ENCODE measurements at places on chromosomes 4 and X.

DNA sequence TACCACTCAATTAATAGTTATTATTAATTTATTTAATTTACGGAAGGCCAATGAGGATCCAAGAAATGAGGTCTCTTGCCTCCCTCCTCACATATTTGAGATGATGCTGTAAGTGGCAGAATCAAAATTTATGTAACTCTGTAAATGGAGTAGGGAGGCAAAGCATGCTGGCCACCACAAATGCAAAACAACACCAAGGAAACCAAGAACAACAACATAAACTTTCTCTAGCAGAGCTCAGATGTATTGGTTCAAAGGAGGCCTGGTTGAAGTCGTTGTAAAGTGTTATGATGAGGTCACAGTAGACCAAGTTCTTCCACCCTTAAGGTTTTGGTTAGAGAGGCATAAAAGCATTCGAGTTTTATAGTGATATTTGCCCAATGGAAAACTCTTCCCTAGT, 194.8 kb upstream of the FAT1 start:
- no peak for DNase-seq

GRCh38 chr4:100738196-100739165, 220.7 kb upstream of the EMCN start:
- no peak for DNase-seq

DNA sequence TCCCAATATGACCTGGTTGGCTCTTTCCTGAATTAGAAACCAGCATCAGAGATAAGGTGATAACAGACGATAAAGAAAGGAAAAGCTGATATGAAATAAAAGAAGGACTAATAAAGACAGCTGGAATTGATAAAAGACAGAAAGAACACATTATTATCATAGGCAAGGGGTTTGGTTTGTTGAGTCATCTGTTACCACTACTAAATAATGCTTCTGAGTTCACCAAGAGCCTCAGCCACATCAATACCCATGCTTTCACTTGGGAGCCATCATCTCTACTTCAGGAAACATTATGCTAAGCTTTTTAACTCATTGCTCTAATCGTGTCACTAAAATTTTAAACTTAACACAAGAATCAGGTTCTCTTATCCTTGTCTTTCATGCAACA, 27.6 kb downstream of the ANXA5 start:
- DNase-seq, result no peak

- DNase-seq, result peak; percentile 21
Measured at GRCh38 chr4:180788729-180789128, 1454.5 kb upstream of the TENM3 start.

GRCh38 chr4:2647403-2648158, 108.6 kb downstream of the TNIP2 start:
- DNase-seq, result no peak

- no peak for DNase-seq
Measured at GRCh38 chr4:4776934-4777333, 82.5 kb upstream of the MSX1 start.

DNA sequence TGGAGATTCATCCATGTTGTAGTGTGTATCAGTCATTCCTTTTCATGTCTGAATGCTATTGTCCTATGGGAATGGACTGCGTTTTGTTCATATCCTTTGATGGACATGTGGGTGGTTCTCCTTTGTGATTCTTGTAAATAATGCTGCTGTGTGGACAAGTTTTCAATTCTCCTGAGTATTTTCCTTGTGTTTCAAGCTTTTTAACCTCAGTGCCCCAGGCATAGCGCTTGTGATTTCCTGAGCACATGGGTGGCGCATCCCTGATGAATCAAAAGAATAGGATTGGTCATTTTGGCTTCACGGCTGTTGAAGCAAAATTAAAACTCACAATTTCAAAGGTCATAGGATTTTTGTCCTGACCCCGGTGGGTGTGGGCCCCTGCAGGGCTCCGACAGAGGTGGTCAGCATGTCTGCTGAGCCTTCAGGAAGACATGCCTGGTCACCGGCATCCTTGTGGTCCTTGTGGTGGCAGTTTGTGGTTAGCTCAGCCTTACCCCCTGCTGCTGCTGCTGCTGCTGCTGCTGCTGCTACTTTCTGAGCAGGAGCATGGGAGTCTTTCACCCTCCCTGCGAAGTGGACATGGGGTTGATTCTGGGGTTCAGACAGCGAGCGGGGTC, 30.0 kb downstream of the SHROOM2 start:
- no peak for DNase-seq

DNA sequence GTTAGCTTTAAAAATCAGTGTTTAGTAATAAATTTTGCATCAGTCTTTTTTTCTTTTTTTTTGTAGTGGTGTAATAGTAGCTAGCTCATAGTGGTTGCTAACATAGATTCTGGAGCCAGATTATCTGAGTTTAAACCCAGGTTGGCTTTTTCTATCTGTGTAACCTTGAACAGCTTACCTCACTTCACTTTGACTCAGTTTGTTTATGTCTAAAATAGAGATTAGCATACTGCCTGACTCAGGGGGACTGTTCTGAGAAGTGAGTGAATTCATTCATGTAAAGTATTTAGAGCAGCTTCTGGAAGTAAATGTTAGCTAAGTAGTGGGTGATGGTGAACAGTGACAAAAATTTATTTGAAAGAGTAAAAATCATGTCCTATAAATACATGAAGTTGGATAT, 32.9 kb downstream of the CPEB2 start:
- DNase-seq, result no peak

- peak; percentile 15 for DNase-seq
Measured at GRCh38 chrX:10597871-10598270, 22.5 kb downstream of the MID1 start.

DNA sequence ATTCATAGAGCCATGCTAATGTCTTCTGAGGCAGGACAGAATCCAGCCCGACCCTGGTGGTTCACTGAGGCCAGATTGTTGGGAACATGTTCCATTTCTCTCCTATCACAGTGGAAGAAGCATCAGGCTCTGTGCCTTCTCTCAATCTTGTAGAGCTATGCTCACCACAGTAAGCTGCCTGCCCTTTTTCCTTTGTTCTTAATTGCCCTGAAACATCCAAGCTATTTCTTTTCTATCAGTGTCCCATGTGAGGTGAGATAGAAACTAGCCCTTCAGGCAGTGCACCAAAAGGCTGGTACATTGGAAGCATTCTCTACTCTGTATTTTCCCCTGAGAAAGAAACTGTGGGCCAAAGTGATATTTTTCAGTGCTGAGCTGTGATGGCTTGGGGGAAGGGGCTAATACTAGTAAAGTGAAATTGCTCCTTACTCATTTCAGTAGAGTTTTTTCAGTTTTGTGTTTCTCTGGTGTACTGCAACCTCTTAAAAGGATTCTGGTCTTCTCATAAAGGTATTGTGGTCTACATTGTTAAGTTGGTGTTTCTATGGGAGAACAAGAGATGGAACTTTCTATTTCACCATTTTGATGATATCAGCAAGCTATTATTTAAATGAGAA, 611.2 kb downstream of the RPA4 start:
- DNase-seq, result no peak

GRCh38 chrX:80120335-80120734, 105.8 kb downstream of the TBX22 start:
- no peak for DNase-seq

GRCh38 chr4:111943796-111944203, 201.5 kb upstream of the FAM241A start:
- peak; percentile 70 for DNase-seq

- DNase-seq, result no peak
Measured at GRCh38 chr4:158915683-158916241, 146.9 kb downstream of the FNIP2 start.

GRCh38 chrX:65532016-65532415, 2.6 kb downstream of the LAS1L start:
- DNase-seq, result no peak

GRCh38 chr4:151641167-151641566, 119.6 kb downstream of the GATB start:
- peak; percentile 2 for DNase-seq

DNA sequence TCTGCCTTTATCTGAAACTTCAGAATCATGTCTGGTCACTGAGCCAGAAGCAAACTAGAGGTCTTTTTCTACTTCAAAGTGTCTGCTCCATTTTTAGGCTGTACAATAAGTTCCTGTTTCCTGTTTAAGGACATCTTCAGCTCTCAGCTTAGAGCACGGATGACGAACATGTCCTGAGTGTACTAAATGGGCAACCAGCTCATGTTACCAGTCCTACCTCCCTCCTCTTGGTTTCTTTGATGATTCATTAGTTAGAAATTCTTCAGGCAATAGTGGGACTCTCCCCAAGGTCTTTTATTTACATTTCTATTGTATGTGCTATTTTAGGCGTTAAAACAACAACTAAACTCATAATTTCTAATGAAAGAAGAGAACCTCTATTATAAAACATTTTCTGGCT, 58.0 kb downstream of the ENPEP start:
- peak; percentile 5 for DNase-seq

DNA sequence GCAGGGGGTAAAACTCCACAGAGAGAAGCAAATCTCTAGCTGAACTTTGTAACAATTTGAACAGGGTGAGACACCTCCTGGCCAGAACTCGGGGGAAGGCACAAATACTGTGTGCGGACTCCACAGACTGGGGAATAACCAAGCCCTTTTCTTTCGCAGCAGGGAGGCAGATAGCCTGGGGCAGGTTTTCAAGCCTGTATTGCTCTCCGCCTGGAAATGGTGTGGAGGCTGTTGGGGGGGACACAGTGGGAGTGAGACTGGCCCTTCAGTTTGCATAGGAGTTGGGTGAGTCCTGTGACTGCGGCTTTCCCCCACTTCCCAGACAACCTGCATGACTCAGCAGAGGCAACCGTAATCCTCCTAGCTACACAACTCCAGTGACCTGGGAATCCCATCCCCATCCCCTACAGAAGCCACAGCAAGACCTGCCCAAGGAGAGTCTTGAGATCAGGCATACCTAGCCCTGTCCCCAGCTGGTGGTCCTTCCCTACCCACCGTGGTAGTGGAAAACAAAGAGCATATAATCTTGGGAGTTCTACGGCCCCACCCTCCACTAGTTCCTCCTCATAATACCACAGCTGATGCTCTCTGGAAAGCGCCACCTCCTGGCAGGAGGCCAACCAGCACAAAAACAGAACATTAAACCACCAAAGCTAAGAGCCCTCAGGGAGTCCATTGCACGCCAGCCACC, 12.9 kb upstream of the SMPX start:
- DNase-seq, result no peak

- DNase-seq, result no peak
Measured at GRCh38 chr4:113727802-113728201, 33.7 kb downstream of the CAMK2D start.

DNA sequence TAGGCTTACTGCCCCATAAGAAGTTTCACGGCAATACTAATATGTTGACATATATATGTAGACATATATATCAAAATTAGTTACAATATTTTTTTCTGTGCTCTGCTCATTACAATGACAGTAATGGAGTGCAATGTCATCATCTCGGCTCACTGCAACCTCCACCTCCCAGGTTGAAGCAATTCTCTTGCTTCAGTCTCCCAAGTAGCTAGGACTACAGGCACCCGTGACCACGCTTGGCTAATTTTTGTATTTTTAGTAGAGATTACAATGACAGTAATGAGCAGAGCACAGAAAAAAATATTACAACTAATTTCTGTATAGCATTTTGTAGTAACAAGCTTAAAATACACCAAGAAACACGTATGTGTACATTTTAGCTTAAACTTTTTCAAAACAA, 7.6 kb downstream of the EIF4E start:
- no peak for DNase-seq

DNA sequence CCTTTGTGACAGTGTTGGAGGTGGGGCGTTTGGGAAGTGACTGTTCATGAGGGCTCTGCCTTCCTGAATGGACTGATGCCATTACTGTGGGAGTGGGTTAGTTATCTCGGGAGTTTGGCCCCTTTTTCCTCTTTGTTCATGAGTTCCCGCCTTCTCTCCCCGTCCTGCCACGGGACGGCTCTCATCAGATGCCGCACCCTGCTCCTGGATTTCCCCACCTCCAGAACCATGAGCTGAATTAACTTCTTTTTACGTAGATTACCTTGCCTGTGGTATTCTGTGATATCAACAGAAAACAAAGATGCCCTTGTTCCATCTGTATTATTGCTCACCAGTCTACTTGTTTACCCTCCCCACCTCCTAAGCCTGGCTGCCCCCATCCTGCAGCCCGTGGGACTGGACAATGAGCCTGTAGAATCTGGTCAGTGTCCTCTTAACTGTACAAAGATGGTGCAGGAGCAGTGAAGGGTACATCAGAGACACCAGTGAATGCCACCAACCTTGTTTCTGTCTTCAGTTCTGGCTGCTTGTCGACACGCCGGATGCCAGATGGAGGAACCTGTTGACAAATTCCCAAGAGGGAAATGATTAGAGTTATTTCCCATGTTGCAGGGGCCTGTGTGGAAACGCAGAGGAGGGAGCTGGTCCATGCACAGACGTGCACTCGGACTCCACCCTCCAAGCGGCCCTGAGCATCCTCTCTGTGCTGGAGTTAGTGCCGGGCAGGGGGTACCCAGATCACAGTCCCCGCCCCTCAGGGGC, 104.7 kb downstream of the ABLIM2 start:
- DNase-seq, result no peak

DNA sequence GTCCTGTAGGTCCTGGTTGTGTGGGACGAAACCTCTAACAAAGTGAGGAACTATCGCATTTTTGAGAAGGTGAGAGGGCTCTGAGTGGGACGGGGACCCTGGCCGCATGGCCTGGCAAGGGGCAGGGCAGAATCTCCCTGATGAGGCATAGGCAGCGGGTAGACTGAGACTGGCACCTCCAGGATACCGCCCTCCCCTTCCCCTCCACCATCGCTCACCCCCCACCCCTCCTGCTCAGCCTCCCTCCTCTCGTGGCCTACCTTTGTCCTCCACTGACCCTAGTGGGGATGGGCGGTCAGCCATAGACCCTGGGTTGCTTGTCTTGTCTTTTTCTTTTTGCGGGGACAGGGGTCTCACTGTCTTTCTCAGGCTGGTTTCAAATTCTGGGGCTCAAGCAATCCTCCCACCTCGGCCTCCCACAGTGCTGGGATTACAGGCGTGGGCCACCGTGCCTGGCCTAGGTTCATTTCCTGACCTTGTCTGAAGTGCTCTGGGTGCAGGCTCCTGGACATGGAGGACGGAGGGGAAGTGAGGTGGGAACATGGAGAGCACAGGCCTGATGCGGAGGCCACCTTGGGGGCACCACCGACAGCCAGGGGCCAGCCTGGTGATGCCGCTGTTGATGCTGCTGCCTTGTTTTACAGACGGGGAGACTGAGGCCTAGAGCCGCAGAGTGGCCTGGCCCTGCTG, 10.5 kb upstream of the ADD1 start:
- DNase-seq, result no peak

DNA sequence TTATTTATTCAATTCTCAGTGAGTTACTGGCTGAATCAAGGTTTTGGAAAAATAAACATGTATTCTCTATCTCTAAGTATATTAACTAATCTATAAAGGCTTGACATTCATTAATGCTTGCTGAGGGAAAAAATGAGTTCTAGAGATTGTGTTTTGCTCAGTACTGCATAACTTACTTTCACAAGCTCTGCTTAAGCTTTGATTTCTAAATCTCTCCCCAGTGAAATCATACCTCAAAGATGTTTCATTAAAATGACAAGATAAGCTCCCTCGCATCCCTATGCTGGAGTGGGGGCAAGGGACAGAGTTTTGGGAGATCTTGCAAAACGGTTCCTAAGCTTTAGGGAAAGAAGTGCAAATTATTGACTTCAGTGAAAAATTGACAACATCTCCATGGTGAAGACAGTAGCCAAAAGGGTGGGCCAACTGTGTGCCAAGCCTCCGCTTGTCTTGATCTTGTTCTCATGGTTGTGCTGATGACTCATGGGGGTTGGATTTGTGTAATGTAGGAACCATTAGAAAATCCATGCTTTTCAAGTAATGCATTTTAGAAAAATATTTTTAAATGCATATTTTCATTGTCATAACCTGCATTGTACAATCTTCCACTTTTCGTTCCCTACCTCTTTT, 521.4 kb downstream of the RPA4 start:
- no peak for DNase-seq

- no peak for DNase-seq
Measured at GRCh38 chr4:138241281-138242075, 671 bp downstream of the SLC7A11 start.

All from suppressor macrophage treated with lipopolysaccharide for 1 hour (primary cell).